Gastroesophageal sphincter (tissue), 4 donors: ENCODE measurements at places on chromosomes 3 and 15. TPM values are rescaled to one million over a fixed set of nuclear protein-coding genes. Genes with fewer than 3 reads are reported as not detected.
A peak's percentile ranks its signal among the peaks of the same experiment; 100 is the strongest.

- no peak for ATAC-seq
Observed at GRCh38 chr3:42022355-42022754, 60.5 kb upstream of the ULK4 start.

The FETUB gene
- total RNA-seq, result not detected

The KLF15 gene
- 92.6 TPM for total RNA-seq

- ATAC-seq, result no peak
Observed at GRCh38 chr15:91950631-91951329, 97.3 kb downstream of the SLCO3A1 start.

DNA sequence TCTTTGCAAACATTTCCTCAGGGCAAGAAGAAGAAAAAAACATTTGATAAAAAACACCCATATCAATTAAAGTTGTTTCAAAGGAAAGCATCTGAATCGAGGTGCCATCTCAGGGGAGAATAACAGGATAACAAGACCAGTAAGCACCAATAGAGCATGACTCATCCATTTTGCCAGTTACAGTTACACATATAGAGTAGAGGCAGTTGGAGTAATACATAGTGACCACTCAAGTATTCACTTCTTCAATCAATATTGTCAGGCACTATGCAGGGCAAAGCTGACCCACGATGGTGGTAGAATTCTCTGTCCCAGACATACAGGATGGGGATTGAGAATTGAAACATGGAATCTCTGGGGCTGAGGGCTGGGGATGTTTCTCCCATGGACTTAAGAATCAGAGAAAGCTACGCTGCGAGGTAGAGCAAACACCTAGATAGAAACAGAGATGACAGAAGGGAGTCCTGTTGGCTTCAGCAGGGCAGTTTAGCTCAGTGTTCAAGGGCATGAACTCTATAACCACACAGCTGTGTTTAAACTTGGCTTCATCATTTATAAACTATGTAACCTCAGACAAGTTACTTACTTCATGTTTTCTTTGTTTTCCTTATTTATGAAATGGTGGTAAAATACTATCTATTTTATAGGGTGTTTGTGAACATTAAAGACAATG lies 186.4 kb upstream of the NANOGP8 start:
- no peak for ATAC-seq

DNA sequence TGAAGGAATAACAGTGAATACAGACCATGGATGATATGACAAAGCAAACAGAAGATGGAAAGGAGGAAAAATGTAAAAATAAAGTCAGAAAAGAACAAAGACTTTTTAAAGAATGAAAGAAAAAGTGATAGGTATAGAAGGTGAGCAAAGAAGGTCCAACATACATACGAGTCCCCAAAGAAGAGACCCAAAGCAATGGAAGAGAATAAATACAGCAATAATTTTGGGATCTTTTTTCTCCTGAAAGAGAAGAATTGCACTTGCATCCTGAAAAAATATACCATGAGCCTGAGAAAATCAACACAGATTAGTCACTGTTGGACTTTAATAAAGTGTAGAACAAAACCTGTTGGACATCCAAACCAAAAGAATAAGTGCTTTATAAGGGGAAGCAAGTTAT lies 85.3 kb upstream of the SLC6A1 start:
- ATAC-seq, result no peak

DNA sequence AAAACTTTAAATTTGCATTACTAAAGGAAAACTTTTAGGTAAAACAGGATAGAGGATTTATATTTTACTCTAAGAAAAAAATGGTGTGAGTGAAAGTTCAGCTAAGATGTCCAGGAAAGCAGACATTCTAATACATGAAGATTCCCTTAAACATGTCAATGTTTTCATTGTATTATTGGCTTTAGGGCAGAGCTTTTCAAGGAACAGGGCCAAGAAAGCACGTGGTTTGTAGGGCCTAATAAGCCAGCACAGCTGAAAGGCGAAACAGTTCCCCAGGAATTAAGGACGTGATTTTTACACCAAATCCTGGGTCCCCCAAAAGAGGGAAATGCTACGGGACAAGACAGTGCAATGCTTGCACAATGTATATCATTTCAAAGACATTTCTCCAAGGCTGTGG lies 48.6 kb upstream of the MKRN3 start:
- ATAC-seq, result no peak

The KCNMB3 gene
- 1.0 TPM for total RNA-seq

The SOX2 gene
- total RNA-seq, result 6.2 TPM

GRCh38 chr3:165619069-165619468 lies 218.2 kb downstream of the BCHE start:
- ATAC-seq, result no peak

GRCh38 chr3:196115678-196116083 lies 33.8 kb upstream of the TFRC start:
- ATAC-seq, result no peak

GRCh38 chr3:167675848-167676247 lies 22.1 kb upstream of the WDR49 start:
- no peak for ATAC-seq

- ATAC-seq, result no peak
Observed at GRCh38 chr15:99073008-99073717, 31.7 kb upstream of the SYNM start.

The TNNC1 gene
- total RNA-seq, result 1.9 TPM

GRCh38 chr3:158936530-158937113 lies 134.8 kb downstream of the MFSD1 start:
- no peak for ATAC-seq

DNA sequence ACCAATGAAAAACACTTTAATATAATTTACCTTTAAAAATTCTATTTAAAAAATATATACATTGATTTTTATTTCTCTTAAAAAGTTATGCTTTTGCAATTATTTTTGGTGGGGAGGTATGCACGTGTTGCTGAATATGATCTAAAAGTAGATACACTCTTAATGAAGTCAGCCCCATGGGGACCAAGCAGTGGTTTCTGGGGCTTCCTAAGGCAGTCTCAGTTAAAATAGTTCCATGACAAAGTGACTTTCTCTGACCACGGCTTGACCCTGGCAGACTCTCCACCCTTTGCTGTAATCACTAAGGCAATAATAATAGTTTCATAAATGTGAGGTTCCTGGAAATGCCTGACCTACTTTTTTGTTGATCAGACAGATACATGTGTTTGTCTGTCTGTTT lies 50.4 kb downstream of the CCR4 start:
- peak; percentile 56 for ATAC-seq

The PDCD7 gene
- total RNA-seq, result 30.8 TPM

DNA sequence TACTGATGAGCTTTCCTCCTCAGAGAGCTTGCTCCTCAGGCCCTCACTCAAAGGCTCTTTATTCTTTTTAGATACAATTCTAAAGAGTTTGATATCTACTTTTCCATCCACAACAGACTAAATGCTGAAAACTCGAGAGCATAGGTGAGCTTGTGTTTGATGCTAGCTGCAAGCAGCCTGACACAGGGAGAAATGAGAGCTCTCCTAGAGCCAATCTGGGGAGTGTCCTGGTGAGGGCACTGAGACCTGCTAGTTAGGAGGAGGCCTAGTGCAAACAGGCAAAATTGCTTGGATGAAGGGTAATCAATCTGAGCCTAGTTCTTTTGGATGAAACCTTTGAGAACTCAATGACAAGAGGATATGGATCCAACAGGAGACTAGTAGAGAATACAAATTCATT lies 300.8 kb downstream of the ZBTB20 start:
- ATAC-seq, result no peak

DNA sequence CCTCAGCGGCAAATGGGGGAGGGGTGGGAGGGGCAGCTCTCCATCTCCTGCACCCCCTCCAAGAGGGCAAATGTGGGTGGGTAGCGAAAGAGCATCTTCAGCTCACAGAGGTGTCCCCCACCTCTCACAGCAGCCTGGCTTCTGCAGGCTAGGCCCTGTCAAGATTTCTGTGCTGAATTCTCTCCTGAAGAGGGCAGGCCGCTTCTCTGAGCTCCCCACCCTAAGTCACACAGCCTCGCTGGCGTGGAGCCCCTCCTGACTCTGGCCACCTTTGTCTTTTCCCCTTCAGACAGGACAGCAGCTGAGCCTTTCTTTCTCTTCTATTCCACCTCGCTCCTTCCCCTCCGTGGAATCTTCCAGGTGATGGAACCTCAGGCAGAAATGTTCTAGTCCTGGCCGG lies 26.3 kb upstream of the ADAMTS7 start:
- no peak for ATAC-seq

- no peak for ATAC-seq
Observed at GRCh38 chr15:55222588-55222987, 25.8 kb upstream of the RSL24D1 start.

- ATAC-seq, result no peak
Observed at GRCh38 chr3:182843478-182843877, 50.2 kb downstream of the ATP11B start.

The GALNT15 gene
- total RNA-seq, result 114 TPM

- peak; percentile 22 for ATAC-seq
Observed at GRCh38 chr15:50135031-50135551, 16.1 kb upstream of the ATP8B4 start.

The SLC15A2 gene
- 7.1 TPM for total RNA-seq

- no peak for ATAC-seq
Observed at GRCh38 chr3:132284781-132285619, 32.2 kb upstream of the ACP3 start.

The NFKBIZ gene
- 87.0 TPM for total RNA-seq

- ATAC-seq, result no peak
Observed at GRCh38 chr3:107461721-107462120, 61.0 kb upstream of the BBX start.

The SMCO1 gene
- total RNA-seq, result not detected

DNA sequence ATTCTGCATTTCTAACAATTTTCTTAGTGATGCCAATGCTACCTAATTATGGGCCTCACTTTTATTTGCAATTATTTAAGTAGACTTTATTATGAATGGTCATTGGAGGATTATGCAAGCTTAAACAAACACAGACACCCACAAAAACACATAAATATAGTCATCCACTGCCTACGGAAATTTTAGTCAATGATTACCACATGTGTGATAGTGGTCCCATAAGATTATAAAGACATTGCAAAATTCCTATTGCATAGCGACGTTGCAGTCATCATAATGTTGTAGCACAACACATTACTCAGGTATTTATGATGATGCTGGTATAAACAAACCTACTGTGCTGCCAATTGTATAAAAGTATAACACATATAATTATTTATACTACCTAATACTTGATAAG lies 247.8 kb upstream of the ALCAM start:
- ATAC-seq, result no peak

DNA sequence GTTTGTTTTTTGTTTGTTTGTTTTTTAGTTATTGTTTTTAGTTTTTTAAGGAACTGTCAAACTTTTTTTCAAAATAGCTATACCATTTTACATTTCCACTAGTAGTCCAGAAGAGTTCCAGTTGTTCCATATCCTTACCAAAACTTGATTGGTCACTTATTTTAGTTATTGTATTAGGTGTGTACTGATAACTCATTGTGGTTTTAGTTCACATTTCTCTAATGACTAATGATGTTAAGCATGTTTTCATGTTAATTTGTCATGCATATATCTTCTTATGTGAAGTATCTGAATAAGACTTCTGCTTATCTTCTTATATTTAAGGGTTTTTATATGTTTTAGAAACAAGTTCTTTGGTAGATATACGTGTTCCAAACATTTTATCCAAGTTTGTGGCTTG lies 89.5 kb downstream of the CD200R1L start:
- ATAC-seq, result no peak

GRCh38 chr3:106824856-106825255 lies 552.4 kb upstream of the CCDC54 start:
- peak; percentile 39 for ATAC-seq

The SYNPR gene
- total RNA-seq, result not detected

DNA sequence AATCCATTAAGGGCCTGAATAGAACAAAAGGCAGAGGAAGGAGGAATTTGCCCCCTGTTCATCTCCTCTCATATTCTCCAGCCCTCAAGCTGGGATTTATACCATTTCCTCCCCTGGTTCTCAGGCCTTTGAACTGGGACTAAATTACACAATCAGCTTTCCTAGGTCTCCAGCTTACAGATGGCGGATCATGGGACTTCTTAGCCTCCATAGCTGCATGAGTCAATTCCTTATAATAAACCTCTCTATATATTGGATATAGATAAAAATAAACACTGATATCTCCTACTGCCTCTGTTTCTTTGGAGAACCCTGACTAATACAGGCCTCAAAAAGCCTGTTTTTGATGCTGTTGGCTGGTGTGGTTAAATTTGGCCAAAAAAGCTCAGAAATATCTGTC lies 84.5 kb upstream of the TMEM108 start:
- no peak for ATAC-seq

- ATAC-seq, result no peak
Observed at GRCh38 chr3:8371085-8371551, 130.5 kb upstream of the LMCD1 start.

The GPR27 gene
- total RNA-seq, result 1.7 TPM

- no peak for ATAC-seq
Observed at GRCh38 chr15:89556413-89557262, 18.6 kb upstream of the TICRR start.

The FAM162A gene
- 32.7 TPM for total RNA-seq

The CACNA2D3 gene
- total RNA-seq, result 4.7 TPM

The AHSG gene
- not detected for total RNA-seq

The KY gene
- 3.0 TPM for total RNA-seq

- ATAC-seq, result no peak
Observed at GRCh38 chr3:187942658-187943241, 197.5 kb upstream of the BCL6 start.

DNA sequence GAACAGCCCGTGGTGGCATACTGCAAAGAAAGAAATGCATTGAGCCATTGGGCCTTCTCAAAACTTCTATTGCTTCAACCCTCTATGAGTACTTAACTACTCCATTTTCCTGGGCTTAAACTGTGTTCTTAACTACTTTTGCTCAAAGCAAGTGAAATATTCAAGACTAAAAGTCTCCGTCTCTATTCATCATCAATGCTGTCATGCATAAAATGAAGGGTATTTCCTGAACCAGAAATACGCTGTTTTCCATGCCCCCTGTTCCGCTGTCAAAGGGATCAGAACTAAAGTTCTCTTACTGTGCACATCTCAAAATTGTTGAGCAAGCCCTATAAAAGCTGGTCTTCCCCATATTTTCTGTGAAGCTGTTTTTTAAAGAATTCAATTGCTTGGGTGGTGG lies 20.3 kb downstream of the SIAH2 start:
- no peak for ATAC-seq

The ATP8B4 gene
- 9.2 TPM for total RNA-seq

DNA sequence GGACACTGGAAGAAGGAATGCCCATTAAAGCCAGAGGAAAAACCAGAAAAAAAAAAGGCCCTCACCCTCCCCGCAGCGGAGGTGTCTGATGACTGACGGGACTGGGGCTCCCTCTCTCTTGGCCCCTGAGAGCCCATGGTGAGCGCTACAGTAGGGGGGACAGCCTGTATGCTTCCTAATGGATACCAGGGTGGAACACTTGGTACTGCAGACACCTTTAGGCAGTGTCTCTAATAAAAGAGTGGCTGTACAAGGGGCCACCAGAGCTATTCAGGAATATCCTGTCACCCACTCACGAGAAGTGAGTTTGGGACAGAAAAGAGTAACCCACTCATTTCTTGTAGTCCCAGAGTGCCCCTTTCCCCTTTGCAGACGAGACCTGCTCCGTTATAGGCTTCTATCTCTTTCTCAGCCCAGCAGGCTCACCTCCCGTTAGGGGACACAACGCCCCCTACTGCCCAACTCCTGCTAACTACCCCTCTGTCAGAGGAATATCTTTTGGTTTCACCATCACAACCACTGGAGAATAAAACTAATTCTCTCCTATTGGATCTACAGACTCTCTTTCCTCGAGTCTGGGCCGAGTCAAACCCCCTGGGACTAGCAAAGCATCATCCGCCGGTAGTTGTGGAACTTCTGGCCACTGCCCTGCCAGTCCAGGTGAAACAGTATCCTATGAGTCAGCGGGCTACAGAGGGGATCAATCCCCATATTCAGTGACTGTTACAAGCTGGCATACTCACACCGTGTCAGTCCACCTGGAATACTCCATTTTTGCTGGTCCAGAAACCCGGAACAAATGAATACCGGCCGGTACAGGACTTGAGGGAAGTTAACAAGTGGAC lies 40.8 kb downstream of the ZBTB11 start:
- peak; percentile 50 for ATAC-seq
